Dermis microvascular lymphatic vessel endothelial cell (primary cell): ENCODE measurements at places on chromosomes 2 and 18. TPM values are rescaled to one million over a fixed set of nuclear protein-coding genes. Genes with fewer than 3 reads are reported as not detected.

ALPG gene
- not detected in 2 replicates for total RNA-seq

DNA sequence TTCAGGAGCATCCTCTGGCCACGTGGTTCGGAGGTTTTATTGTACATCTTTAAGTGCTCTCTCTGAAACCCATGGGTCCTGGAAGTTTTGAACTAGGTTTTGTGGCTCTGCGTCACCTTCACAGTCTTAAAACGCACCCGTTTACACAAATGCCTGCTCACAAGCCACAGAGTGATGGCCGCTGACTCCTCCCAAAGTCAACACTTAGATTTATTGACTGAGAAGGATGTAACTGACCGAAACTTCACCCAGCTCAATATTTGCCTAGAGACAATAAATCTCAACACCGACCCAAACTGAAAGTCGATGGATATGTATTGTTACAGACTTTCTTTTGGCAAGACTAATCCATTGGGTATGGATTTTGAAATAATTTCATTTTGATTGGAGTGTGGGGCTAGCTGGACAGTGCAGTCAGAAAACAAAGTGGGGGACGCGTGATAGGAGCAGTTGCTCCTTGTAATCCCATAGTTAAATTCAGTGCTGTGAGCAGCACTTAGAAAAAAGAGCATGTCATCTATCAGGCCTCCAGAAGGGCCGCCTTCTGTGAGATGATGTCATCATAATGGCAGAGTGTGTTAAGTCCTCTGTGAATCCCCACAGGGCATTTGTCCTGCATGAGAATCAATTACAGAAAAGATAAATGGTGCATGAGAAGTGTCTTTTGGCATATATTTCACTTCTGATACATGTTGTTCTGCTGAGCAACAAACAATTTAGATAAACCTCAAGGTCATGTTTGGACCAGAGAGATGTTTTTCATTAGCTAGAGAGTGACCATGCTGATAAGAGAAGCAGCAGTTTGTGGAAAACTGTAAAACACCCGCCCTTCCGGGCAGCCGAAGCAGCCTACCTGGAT lies 183.7 kb downstream of the INO80D start:
- no peak for DNase-seq

GRCh38 chr18:22136395-22136794 lies 33.0 kb upstream of the GATA6 start:
- DNase-seq = peak; percentile 52

DNA sequence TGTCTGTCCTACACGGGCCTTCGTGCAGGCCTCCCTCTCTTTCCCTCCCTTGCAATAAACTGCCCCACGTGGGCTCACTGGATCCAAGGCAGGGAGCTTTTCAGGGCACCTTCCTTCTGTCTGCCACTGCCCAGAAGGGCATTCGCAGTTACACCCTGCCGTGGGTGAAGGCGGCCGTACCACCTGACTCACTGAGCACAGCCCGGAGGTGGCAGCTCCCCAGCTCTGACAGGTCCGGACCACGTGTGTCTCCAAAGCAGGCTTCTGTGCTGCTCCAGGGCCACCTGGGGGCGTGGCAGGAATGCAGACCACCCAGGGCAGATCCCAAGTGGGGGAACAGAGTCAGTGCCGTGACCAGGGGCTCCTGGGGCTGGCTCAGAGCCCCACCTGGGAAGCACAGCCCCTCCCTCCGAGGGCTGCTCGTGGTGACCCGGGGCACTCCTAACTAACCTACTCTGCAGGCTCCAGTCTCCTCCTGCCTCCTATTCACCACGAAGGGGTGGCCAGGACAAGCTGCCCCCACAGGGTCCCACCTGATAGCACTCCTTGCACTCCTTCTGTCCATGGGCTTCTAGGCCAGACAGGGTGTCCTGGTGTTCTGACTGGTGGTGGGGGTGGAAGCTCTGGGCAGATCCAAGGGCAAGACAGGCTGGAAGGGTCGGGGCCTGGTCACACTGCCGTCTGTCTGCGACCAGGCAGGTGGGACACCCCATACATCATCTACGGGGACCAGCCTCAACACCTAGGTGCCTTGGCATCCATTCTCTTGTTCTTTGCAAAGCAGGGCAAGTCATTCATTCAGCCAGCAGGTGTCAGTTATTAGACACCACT lies 9.7 kb downstream of the SNED1 start:
- DNase-seq = no peak

- no peak for DNase-seq
These were observed 608.1 kb downstream of the LRP1B start for GRCh38 chr2:141522702-141523101.

DNA sequence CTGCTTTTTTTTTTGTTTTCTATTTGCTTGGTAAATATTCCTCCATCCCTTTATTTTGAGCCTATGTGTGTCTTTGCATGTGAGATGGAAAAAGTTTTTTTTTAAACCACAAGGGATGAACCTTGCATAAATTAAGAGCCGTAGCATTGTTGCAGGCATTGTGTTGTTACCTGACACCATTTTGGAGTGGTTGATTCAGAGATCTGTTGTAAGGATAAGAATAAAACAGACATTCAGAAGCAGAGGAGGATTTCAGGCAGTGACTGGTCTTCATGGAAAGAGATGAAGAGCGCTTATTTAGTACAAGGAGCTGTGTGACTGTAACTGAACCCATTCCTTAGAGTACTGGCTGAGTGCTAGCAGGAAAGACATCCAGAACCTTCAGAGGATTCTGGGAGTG lies 101.2 kb downstream of the LTBP1 start:
- DNase-seq = no peak

DNA sequence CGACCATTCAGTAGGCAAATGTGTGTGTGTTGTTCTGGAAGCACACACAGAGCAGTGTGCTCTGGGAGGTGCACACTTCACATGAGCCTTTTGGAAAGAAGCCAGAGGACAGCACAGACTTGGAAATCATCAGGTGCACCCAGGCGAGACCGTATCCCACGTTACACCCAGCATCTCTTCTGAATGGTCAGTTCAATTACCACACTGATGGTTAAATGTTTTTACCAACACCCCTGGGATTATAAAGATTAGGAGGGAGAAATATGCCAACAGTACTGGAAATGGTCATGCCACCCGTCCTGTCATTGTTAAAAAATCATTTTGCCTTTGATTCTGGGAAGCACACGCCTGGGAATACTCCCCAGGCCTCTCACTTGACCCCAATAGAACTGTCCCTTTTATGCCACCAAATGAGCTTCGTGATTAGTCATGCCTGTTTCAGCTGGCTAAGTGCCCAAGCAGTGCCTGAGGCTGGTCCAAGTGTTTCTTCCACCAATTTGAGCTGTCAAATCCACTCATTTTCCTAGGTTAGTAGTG lies 183.7 kb downstream of the NRP2 start:
- DNase-seq = no peak

DNA sequence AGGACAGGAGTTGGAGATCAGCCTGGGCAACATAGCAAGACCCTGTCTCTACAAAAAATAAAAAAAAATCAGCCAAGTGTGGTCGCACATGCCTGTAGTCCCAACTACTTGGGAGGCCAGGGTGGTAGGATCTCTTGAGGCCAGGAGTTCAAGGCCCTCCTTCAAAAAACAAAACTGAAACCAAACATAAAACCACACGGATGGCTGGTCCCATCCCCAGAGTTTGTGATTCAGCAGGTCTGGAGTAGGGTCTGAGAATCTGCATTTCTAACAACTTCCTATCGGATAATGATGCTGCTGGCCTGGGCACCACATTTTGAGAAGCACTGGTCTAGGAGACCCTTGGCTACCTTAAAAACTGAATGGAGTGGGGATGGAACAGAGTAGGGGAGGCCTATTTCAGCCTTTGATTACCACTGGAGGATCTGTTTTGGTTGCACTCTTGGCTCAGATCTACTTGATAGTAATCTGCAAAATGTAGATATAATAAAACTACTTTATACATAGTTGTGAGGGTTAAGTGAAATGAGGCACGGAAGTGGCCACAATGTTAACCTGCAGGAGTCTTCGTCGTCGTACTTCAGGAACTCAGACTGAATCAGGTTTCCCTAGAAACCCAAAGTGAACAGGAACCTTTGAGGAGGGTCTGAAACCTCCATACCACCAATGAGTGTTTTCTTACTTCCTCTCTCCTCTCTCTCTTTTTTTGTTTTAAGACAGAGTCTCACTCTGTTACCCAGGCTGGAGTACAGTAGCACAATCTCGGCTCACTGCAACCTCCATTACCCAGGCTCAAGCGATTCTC lies 25.5 kb upstream of the NFE2L2 start:
- no peak for DNase-seq

DNA sequence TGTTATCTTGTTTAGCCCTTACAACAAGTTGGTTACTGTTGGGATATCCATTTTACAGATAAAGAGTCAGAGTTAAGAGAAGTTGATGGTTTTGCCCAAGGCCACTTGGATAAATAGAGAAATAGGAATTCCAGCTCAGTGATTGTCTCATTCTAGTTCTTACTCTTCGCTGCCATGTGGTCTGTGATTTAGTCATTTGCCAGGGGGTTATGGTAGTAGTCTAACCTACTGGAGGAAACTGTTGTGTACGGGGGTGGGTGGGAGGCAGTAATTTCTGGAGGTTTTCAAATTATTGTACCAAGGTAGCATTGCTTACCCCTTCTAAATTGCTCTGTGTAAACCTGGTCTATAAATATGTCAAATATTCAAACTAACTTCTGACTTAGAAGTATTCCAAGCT lies 110.4 kb downstream of the MAP2 start:
- no peak for DNase-seq

DNA sequence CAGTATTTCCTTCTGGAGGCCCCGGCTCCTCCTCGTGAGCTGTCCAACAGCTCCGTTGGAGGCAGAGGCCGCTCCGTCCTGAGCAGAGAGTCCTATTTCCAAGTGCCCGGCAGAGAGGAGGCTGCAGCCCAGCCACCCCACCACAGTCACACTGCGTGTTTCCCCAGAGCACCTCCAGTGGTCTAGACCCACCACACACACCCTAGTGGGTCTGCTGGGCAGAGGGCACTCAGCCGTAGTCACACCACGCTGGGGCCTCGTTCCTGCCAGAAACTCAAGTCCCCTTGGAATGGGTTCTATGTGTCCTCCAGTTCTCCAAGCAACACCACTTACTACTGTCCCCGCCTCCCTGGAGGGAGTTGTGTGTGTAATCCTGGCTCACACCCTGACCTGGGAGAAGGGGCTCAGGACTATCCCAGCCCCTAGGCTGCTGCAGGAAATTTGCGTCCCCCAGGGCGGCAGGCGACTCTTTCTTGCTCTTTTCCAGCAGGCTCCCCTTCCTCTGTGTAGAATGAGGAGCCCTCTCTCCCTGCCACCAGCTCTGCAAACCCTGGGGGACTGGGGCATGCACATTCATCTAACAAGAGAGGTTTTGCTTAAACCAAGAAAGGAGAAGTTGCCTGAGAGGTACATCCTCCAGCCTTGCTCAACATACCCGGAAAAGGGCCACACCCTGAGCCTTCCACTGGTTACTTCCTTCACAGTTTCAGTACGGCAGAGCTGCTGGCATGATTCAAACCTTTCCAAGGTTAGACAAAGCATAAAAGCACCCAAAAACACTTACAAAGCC lies 114.1 kb downstream of the NDUFA10 start:
- DNase-seq = no peak

BIN1 gene
- 27.4 and 37.6 TPM in 2 replicates for total RNA-seq

ACMSD gene
- total RNA-seq = not detected in 2 replicates

MEIS1 gene
- 3.6 and 5.3 TPM in 2 replicates for total RNA-seq

- no peak for DNase-seq
These were observed 18.3 kb upstream of the FAM98A start for GRCh38 chr2:33617401-33617800.

CIDEA gene
- 1.3 TPM in 1 of 2 replicates, not detected in the other for total RNA-seq

IL1B gene
- total RNA-seq = not detected in 2 replicates

AMER3 gene
- total RNA-seq = not detected in 2 replicates

GRCh38 chr2:200698217-200698616 lies 112.4 kb downstream of the AOX1 start:
- no peak for DNase-seq

TXNL4A gene
- 42.0 and 45.3 TPM in 2 replicates for total RNA-seq

DNA sequence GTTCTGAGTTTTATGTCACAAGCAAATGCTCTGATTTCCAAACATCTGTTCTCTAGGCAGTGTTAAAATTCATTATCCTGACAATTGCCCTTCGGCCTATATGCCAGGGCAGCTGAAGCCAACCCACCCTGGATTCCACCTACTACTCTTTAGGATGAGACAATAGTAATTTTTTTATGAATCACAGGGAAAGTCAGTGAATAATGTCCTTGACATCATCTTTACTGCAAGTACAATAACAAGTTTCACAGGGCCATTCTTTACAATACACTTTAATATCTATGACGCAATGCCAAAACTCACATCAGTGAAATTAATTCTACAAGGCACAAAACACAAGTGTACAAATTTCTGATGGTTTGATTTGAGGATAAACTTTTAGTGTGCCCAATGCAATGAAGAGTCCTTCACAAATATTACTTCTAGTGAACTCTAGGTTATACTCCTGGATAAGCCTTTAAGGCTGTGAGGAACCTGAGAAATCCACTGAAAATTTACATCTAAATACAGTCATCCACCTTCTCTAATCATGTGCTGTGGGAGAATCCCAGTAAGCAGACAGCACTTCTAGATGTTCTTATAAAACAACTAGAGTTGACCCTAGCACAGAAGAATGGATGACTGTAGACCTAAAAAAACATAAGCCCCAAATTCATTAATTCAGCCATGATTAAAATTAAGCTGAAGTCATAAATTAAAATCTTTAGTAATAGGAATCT lies 77.3 kb upstream of the CTLA4 start:
- DNase-seq = peak; percentile 76

SPATA3 gene
- total RNA-seq = not detected in 2 replicates

IL37 gene
- total RNA-seq = not detected in 2 replicates

- no peak for DNase-seq
These were observed 12.8 kb upstream of the MYO3B start for GRCh38 chr2:170165129-170165528.

TTC39C gene
- 1.1 and 1.2 TPM in 2 replicates for total RNA-seq

GRCh38 chr2:13091455-13091854 lies 374.7 kb downstream of the TRIB2 start:
- DNase-seq = no peak

DNA sequence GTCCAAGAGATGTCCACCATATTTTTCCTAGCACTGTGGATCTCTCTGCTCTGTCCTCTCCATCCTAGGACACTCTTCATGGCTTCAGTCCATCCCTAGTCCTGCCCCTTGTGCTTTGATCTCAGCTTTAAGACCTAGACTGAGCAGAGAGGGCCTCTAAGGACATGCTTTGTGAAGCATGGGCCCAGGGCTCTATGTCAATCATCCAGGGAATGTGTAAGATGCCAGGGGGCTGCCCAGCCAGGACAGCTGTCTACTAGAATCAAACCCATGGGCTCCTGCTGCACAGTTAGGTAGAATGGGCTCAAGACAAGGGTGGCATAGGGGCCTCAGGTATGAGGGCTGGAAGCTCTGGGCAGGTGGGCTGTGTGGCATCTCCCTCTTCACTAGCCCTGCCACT lies 24.9 kb downstream of the TET3 start:
- DNase-seq = no peak

GKN2 gene
- total RNA-seq = not detected in 2 replicates

- DNase-seq = no peak
These were observed 114.3 kb downstream of the CACNB4 start for GRCh38 chr2:151984424-151985083.

- DNase-seq = peak; percentile 66
These were observed 76.7 kb downstream of the MRPS9 start for GRCh38 chr2:105114551-105114950.

DNA sequence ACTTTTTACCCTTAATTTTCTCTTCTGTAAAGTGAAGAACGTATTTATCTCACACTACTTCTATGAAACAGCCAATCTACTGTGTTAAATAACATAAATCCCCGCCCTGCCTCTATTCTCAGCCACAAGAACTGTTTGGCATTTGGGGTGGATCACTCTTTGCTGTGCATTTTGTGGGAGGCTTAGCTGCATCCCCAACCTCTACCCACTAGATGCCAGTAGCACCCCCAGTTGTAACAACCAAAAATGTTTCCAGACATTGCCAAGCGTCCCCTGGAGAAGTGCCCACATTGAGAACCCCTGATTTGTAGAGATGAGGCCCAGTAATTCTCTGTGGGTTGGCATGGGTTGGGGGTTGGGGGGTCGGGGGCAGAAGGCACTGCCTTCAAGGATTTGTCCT lies 94.7 kb upstream of the BOD1L2 start:
- no peak for DNase-seq
